ENCODE measurements at places on chromosomes 2 and 18.

DNA sequence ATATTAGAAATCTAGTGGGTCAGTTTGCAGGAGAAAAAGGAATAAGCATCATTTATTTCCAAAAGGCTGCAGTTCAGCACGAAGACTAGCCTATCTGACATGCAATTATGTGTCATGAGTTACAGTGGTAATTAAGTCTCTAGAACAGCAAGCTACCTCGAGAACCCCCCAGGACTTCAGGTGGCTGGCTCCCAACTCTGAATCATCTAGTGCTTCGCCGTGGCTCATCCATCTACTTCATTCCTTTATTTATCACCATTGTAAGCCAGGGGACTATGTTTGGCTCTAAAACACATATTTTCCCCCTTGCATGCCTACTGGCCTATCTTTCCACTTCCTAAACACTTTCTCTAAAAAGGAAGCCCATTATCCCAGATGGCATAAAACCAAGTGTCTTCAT is 121.6 kb downstream of the TXNL1 start:
- H3K4me3 ChIP-seq: no peak overlapping the region
- peaks cover 3% of the 10 kb centered on the region for H3K27me3 ChIP-seq
- DNase-seq: no peak
- no peak overlapping the region for H3K27ac ChIP-seq
- no peaks in the 10 kb centered on the region for H3K36me3 ChIP-seq

DNA sequence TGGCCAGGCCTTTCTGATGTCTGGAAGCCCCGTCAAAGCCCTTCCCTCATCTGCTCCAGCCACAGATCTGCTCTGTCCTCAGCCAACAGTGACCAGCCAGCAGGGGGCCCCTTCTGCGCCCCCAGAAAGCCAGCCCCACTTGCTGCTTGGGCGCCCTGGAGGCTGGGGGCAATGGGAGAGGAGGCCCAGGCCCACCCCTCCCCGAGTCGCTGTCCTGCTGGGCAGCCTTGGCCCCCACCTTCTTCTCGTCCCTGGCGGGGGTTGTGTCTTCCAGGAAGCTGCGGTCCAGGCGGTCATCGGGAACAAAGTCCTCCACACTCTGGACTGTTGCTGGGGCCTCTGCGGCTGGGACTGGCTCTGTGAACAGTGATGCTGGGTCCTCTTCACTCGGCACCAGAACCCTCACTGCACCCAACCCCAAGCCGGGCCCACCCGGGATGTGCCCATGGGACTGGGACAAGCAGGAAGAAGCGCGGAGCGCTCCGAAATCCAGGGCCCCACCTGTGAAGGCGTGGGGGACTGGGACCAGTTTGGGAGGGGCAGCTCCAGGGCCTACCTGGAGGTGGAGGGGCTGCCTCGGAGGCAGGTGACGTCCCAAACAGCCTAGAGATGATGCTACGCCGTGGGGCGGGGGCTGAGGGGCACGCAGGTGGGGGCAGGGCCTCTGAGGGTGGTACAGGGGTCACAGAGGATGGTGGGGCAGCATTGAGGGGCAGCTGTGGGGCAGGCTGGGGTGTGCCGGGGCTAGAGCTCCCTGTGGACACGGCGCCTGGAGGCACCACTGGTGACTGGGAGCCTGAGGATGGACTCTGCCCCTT is 257.6 kb downstream of the ANKRD30B start:
- no peak for DNase-seq
- no peaks in the 10 kb centered on the region for H3K4me1 ChIP-seq
- H3K27ac ChIP-seq: no peak overlapping the region
- no peak overlapping the region for H3K4me3 ChIP-seq
- H3K27me3 ChIP-seq: no peaks in the 10 kb centered on the region

DNA sequence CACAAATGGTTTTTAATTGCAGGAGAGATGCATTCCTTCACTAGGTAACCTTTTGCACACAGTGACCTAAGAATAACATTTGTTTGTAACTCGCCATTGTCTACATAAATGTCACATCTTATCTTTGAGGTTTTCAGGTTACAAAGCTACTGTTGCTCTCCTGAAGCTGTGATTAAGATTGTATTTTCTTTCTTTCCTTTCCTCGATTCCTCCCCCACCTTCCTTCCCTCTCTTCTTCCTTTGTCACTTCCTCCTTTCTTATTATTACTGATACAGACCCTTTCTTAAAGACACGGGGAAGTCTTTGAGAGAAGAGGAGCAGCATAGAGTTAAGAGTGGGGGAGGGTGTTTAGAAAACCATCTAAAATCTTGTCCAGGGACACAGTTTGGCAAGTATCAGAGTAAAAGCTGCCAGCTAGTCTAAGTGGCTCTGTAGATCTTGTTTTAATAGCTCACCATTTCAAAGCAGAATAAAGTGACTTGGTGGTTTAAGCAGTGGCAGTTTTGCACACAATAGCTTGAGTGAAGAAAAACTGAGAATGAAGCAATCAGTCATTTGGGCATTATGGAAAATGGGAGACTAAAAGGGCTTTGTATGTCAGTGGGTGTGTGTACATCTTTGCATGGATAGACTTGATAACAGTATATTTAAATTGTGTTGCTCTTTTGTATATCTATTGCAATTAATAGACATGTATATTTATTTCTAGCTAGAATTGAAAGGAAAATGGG is 10.9 kb downstream of the CERS6 start:
- DNase-seq: no peak
- H3K36me3 ChIP-seq: no peaks in the 10 kb centered on the region
- no peaks in the 10 kb centered on the region for H3K27me3 ChIP-seq
- H3K27ac ChIP-seq: peak overlapping the region; percentile 10

DNA sequence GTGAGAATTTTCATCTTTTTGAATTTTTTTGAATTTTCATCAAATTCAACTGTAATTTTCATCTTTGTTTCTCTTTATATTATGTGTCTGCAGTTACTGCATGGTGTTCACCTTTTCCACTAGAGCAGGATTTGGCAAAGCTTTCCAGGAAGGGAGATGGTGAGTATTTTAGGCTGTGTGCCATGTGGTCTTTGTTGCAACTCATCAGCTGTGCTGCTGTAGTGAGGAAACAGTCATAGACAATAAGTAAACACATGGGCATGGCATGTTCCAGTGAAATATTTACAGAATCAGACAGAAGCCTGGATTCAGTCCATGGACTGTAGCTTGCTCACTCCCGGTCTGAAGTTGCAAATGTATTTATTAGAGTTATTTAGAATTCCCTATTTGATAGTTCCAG is 120.4 kb downstream of the DCDC2C start:
- no peaks in the 10 kb centered on the region for H3K27me3 ChIP-seq
- no peak overlapping the region for H3K4me3 ChIP-seq
- no peaks in the 10 kb centered on the region for H3K4me1 ChIP-seq
- DNase-seq: no peak

- DNase-seq: peak; percentile 45
- peaks cover 45% of the 10 kb centered on the region for H3K4me1 ChIP-seq
- H3K4me3 ChIP-seq: peak overlapping the region; percentile 91
- H3K36me3 ChIP-seq: peaks cover 2% of the 10 kb centered on the region
- no peaks in the 10 kb centered on the region for H3K27me3 ChIP-seq
- H3K27ac ChIP-seq: peak overlapping the region; percentile 93
These were observed 1.3 kb upstream of the ACKR3 start for GRCh38 chr2:236568068-236568921.

All from immature natural killer cell (primary cell).